Activated CD8-positive, alpha-beta memory T cell treated with anti-CD3 and anti-CD28 coated beads for 24 hours (primary cell): ENCODE measurements at places on chromosomes 4 and X.
A peak's percentile ranks its signal among the peaks of the same experiment; 100 is the strongest.

DNA sequence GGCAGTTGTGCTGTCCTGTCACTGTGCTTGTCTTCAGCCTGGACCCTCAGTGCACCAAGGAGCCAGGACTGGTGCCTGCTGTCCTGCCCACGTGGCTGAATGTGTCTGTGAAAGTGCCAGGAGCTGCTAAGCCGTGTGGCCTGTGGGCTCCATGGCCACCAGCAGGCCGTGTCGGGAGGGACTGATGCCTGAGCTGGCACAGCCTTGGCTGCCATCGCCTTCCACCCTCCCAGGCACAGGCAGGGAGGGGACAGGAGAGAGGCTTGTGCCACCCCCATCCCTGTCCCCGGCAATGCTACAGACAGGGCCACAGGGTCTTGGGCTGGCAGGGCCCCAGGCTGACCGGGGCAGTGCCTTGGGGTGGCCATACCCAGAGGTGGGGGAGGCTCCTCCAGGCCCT is 24.8 kb downstream of the DOK7 start:
- DNase-seq, result no peak

DNA sequence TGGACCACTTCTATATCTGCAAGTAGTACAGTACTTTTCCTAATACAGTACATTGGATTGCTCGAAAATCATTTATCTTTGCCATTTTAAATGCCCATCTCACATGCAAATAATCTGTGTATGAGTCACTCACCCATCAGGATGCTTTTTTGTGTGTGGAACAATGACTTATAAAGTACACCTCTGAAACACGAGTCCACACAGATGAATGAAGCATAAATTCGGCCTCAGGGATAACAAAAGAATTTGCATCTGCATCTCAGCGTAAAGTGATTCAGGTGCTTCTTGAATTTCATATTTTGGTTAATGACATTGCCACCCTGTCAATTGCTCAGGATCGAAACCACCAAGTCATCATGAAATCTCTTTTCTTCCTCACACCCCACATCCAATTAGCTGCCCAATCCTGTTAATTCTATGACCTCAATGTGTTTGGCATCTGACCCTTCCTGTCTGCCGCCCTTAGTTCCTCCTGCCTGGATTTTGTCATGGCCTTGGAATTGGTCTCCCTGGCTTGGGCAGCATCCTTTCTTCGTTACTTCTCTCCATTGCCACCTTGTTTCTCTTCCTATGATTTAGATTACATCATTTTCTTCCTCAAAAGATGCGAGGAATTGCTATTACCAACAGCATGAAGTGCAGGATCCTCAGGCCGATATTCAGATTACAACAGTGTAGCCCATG is 161.6 kb upstream of the MID1 start:
- no peak for DNase-seq

- DNase-seq, result no peak
Measured at GRCh38 chr4:99207911-99208718, 10.9 kb downstream of the ADH6 start.

DNA sequence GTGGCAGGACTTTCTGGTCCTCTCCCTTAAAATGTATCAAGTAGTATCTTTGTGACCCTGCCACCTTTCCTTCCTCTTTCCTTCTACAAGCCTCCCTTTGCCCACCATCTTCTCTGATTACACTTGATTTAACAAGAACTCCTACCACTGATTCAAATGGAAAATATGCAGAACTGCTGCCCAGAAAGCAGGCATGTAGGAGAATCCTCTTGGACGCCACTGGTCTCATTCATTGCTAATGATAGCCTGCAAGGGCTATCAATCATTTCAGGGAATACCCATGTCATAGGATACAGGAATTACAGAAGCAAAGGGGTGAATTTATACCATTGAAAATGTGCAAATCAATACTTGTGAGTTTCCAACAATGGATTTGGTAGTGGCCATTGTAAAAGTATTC is 294.6 kb upstream of the NRK start:
- DNase-seq, result no peak

DNA sequence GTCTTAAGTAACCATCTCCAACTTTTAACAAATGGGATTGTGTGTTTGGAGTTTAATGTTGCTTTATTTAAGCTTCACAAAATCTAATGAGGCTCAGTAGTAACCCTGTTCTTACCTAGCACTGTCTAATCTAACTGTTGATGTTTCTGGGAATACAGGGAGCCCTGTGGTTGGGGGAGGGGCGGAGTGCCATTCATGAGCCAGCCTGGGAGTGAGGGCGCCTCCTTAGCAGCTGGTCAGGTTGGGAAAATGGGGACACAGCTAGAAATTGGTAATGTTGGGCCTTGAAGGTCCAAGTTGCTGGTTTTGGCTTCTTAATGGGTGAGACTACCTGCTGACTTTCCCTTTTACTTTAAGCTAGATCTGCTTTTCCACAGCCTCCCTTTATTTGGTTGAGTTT is 22.9 kb upstream of the TADA2B start:
- no peak for DNase-seq

GRCh38 chr4:109499513-109499912 is 60.5 kb upstream of the MCUB start:
- DNase-seq, result no peak

- no peak for DNase-seq
Measured at GRCh38 chr4:94650690-94651089, 107.1 kb upstream of the BMPR1B start.

DNA sequence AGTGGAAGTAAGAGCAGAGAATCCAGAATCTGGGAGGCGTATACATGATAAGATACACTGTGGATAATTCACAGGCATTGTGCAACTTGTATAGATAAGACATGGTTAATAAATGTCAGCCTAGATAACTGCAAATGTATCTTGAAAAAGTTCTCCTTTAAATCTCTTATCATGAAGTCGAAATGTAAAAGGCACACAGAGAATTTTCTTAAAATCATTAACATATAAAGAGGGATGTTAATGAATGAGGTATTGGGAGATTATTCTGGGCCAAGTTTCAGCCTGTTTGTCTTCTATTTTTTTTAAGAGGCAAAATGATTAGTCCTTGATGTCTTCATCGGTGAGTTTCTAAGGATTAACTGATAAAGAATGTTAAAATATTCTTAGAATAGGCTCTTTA is 835 bp downstream of the TDO2 start:
- DNase-seq, result no peak

GRCh38 chrX:125219852-125220251 is 99.8 kb upstream of the TEX13C start:
- no peak for DNase-seq

DNA sequence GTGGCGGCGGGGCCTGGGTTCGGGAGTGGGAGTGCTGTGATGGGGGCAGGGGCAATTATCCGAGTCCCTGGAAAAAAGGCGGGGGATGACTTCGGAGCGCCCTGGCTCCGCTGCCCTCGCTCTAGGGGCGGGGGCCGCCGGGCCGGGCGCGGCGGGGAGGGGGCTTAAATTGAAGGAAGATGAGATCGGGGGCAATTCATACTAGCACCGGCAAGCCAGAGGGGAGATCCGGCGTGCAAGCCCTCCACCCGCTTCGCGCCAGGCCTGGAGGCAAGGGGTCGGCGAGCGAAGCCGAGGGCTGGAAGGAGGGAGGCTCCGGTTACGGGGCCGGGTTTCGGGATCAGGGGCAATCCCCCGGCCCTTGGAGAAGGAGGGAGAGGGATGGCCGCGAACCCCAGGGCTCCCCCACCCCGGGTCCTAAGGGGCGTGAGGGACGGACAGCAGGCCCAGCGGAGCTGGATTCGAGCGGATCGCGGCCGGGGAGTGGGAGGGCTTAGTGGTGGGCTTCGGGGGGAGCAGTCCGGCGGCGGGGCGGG is 1.2 kb downstream of the BCORL1 start:
- peak; percentile 61 for DNase-seq

DNA sequence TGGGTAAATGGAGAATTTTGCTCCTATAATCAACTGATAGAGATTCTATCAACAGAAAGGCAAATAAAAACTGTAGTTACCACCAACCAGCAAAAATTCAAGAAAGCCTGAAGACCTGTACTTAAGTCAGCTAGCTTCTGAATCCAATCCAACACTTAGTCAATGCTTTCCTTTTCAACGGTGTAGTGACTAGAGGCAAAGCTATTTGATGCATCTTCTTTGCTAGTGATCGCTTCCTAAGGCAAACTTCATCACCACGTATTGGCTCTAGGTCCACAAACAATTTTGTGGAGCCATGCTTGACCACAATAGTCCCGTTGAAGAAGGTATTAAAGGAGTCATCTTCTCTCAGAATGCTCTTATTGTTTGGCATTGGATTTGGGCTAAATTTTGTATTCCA is 25.0 kb upstream of the UBA6 start:
- DNase-seq, result no peak

DNA sequence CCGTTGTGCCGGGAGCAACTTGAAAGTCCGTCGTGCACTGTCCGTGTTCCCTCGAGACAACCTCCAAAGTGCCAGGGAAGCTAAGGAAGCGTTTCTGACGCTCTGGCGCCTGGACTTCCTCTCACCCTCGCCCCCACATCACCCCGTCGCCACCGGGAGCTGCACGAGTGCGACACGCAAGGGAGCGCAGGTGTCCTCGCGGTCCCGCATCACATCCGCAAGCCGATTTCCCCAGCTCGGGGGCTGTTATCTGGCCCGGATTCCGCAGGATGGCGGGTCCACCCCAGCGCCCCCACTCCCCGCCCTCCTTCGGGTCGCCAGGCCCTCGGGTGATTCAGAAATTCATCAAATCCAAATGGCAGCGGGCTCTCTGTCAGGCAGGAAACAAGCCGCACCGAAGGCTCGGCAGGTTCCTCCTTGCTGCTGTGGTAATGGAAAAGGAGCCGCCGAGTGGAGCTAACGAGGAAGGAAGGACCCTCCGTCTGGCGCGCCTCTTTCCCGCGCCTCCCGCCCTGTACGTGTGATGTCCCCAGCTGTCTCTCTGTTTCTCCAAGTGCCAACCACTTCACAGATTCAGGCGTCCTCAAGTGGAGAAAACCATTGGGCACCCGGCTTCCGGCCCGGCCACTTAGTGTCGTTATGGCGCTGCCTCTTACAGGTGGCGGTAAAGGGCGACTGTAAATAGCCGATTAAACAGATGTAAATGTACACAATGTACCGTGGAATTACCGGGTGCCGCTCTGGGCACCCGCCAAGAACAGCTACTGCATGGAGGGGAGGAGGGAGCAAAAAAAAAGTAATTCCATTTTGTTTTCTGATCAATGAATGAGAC is 921 bp upstream of the SETD7 start:
- peak; percentile 82 for DNase-seq

GRCh38 chr4:25875281-25875745 is 12.5 kb upstream of the SEL1L3 start:
- DNase-seq, result no peak

DNA sequence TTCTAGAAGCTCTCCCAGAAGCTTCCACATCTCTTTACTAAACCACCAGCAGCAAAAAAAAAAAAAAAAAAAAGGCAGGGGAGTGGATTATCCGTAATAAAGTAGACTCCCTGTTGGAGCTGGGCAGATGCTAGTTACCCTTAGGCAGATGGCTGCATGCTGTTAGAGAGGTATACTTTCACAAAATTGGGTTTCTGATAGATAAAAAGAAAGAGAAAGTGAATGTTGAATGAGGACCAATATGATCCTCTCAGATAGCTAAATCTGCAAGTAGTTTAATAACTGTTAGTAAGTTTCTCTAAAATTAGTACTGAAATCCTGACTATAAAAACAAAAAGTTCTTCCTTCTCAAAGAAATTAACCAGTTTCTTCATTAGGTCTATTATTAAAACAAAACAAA is 195.4 kb downstream of the ANAPC10 start:
- no peak for DNase-seq

GRCh38 chr4:112818594-112818965 is 181.6 kb downstream of the LARP7 start:
- DNase-seq, result no peak

- DNase-seq, result no peak
Measured at GRCh38 chr4:52106191-52106590, 55.1 kb downstream of the SPATA18 start.

GRCh38 chrX:26442340-26442739 is 226.4 kb downstream of the MAGEB5 start:
- no peak for DNase-seq

GRCh38 chr4:89403826-89404225 is 96.2 kb upstream of the GPRIN3 start:
- DNase-seq, result no peak

DNA sequence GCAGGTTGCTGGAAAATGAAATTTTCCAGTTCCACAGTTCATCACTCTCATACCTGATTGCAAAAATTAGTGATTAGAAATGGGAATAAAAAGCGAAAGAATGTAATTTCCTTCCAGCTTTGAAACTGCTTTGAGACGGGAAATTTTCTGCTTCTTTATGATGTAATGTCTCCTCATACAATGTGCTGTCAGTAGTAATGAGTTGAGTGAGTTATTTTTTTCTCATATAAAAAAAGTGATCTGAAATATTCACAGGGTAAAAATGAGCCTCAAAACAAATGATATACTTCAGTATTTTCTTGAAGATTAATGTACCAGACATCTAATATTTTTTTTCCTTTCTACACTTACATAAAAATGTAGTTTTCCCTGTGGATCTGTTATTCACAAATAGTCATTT is 179.1 kb upstream of the FAT4 start:
- no peak for DNase-seq

DNA sequence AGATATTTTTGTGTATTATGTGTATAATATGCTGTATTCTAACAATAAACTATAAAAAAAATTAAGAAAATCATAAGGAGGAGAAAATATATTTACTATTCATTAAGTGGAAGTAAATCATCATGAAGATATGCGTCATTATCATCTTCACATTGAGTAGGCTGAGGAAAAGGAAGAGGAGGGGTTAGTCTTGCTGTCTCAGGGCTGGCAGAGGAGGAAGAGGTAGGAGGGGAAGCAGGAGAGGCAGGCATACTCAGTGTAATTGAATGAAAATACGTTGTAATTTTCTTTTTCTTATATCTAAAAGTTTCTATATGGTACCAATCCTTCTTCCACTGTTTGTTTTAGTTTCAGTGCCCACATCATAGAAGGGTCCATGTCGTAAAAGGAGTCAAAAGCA is 9.8 kb upstream of the TMEM185A start:
- DNase-seq, result no peak

DNA sequence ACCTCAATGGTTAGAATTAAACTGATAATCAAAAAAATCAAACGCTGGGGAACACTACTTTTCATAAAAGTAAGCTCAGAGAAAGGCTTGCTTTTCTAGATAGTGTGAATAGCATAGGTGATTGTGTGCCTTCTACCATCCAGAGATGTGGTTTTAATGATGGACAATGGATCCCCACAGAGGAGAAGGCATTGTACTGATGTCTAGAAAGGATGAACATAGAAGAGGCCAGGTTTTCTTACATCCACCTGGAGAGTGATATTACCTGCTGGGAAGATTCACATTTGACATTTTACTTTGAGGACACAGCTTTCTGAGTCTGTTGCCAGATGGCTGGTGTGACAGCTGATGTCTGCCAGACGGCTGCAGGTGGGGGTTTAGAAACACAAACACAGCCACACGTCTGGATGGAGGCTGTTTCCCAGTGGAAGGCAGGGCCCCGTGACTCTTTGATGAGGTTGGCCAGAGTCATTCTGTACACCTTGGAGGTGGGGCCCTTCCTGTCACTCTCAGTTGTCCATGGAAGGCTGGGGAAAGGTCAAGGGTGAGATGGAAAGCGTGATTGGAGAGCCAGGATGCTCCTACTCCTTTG is 114.4 kb downstream of the PSAPL1 start:
- no peak for DNase-seq

- DNase-seq, result no peak
Measured at GRCh38 chrX:47248576-47248975, 15.8 kb downstream of the USP11 start.
